ENCODE measurements at places on chromosomes 6 and 20. TPM values are rescaled to one million over a fixed set of nuclear protein-coding genes. Genes with fewer than 3 reads are reported as not detected.

Gene TAF4
- 6.5 TPM for total RNA-seq

Gene SNRNP48
- total RNA-seq: 15.9 TPM

Gene LY86
- 2.9 TPM for total RNA-seq

Gene RIPPLY2
- total RNA-seq: 21.6 TPM

Gene CDH26
- 0.41 TPM for total RNA-seq

Gene SAMD10
- total RNA-seq: 5.7 TPM

Gene KAT14
- 33.4 TPM for total RNA-seq

Gene ENPP5
- total RNA-seq: 5.3 TPM

Gene PXMP4
- total RNA-seq: 10.6 TPM

Gene WFDC2
- total RNA-seq: 3.3 TPM

Gene CST2
- total RNA-seq: not detected

Gene SGK2
- 0.41 TPM for total RNA-seq

Gene SPINT4
- total RNA-seq: not detected

Gene STMND1
- total RNA-seq: not detected

Gene SLC25A27
- 30.2 TPM for total RNA-seq

Gene PBX2
- 11.8 TPM for total RNA-seq

Gene SLC24A3
- total RNA-seq: 13.5 TPM

Gene MYBL2
- 0.41 TPM for total RNA-seq

Gene VGLL2
- not detected for total RNA-seq

Gene CNKSR3
- total RNA-seq: 4.1 TPM

Gene LST1
- total RNA-seq: 1.2 TPM

Gene HLA-DMB
- total RNA-seq: 0.82 TPM

Gene C4A
- total RNA-seq: 10.6 TPM

Gene LPA
- total RNA-seq: 1.2 TPM

Gene BAG2
- total RNA-seq: 1.6 TPM

Gene RBBP8NL
- not detected for total RNA-seq

Gene PKHD1
- total RNA-seq: not detected

Gene SLCO4A1
- total RNA-seq: 1.6 TPM

Gene MACROD2
- total RNA-seq: 47.7 TPM

Gene CTAGE9
- total RNA-seq: not detected

Gene ZC3H12D
- total RNA-seq: 0.41 TPM

Gene VSTM2L
- total RNA-seq: 201 TPM

Gene OR2H2
- not detected for total RNA-seq

Gene SCUBE3
- 1.6 TPM for total RNA-seq

Gene HINT3
- total RNA-seq: 90.5 TPM

Gene HRH3
- total RNA-seq: 0.82 TPM

Gene LHFPL5
- total RNA-seq: 0.82 TPM

Gene LBP
- total RNA-seq: not detected

Gene C6orf47
- 16.7 TPM for total RNA-seq

Gene CCHCR1
- 5.7 TPM for total RNA-seq

Gene CST3
- 63.6 TPM for total RNA-seq

Gene PRDM1
- 1.6 TPM for total RNA-seq

Gene LYRM4
- 14.7 TPM for total RNA-seq

Gene POM121L2
- not detected for total RNA-seq

Gene PSORS1C2
- not detected for total RNA-seq

Gene PGC
- total RNA-seq: under 0.01 TPM
